Breast epithelium (tissue), 4 donors: ENCODE measurements at places on chromosomes 11 and 22.

- no peaks in the 10 kb centered on the region for H3K36me3 ChIP-seq
- H3K27ac ChIP-seq, result no peak overlapping the region
- no peak for DNase-seq
- H3K27me3 ChIP-seq, result no peaks in the 10 kb centered on the region
Measured at GRCh38 chr11:78526497-78527146, 48.0 kb downstream of the NARS2 start.

- H3K4me3 ChIP-seq, result peak within 1 kb of the TSS; percentile 25
- peak within 1 kb of the TSS; percentile 43 for H3K27ac ChIP-seq
- H3K36me3 ChIP-seq, result no peaks in the 10 kb centered on the region
- H3K4me1 ChIP-seq, result no peaks in the 10 kb centered on the region
- H3K27me3 ChIP-seq, result no peaks in the 10 kb centered on the region
Measured at GRCh38 chr22:44180706-44181032, at the start of gene PARVG. Gene PARVG (plus strand): TSS chr22:44180925. CDS start chr22:44183330, 2,405 bp downstream.

GRCh38 chr22:17733466-17733865 is 40.8 kb downstream of the BID start:
- H3K4me1 ChIP-seq, result no peaks in the 10 kb centered on the region
- no peak for DNase-seq
- peaks cover 6% of the 10 kb centered on the region for H3K36me3 ChIP-seq
- H3K27ac ChIP-seq, result no peak overlapping the region
- H3K27me3 ChIP-seq, result no peaks in the 10 kb centered on the region

GRCh38 chr11:79100093-79100910 is 340.5 kb downstream of the TENM4 start:
- no peak for DNase-seq
- no peaks in the 10 kb centered on the region for H3K36me3 ChIP-seq
- H3K4me1 ChIP-seq, result no peaks in the 10 kb centered on the region
- no peak overlapping the region for H3K27ac ChIP-seq
- no peaks in the 10 kb centered on the region for H3K27me3 ChIP-seq
- no peak overlapping the region for H3K4me3 ChIP-seq

GRCh38 chr11:17163736-17164135 is 44.0 kb downstream of the PIK3C2A start:
- H3K27me3 ChIP-seq, result no peaks in the 10 kb centered on the region
- no peaks in the 10 kb centered on the region for H3K4me1 ChIP-seq
- H3K36me3 ChIP-seq, result no peaks in the 10 kb centered on the region

DNA sequence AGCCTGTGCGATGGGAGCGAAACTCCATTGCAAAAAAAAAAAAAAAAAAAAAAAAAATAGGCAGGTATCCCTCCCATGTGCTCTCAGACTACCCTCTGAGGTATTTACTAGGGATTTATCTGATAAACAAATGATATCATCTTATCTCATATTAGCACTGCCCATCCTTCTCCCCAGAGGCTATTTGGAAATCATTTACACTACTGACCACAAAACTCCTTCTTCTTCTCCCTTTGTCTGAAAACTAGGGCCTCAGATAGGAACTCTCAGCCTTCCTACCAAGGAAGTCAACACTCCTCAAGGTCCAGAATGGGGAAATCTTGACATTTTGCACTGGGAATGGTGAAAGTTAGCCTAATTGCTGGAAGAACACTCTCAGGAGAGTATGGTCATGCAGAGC is 46.4 kb downstream of the LARGE2 start:
- no peak overlapping the region for H3K27ac ChIP-seq
- DNase-seq, result no peak
- H3K27me3 ChIP-seq, result no peaks in the 10 kb centered on the region
- peaks cover 6% of the 10 kb centered on the region for H3K36me3 ChIP-seq
- H3K4me1 ChIP-seq, result no peaks in the 10 kb centered on the region

DNA sequence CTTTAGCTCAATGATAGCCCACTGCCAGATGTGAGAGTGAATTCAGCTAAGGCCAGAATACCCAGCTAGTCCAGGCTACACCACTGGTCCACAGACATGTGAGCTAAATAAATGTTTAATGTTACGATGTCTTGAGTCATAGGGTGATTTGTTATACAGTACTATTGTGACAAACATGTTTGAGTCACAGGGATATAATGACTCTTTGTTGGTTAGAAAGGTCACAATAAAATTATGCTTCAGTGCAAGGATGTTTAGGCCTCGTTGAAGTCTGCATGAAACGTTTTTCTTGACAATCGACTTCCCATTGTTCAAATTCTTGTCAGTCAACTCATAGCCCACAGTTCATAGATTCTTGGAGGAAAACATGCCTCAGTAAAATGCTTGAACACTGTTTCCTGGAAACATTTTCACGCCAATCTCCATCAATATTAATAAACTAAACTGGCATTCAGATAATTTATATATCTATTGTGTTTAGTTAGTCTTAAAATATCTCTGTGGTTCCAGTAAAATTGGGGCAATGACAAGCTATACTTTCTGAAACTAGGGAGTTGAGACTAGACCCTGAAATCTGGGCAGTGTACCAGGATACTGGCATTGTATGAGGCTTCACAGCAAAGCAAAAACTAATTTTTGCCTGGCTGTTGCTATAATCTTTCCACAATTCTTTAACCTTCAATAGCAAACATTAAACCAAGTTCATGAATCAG is 650.8 kb upstream of the KIRREL3 start:
- H3K27me3 ChIP-seq, result no peaks in the 10 kb centered on the region
- no peaks in the 10 kb centered on the region for H3K4me1 ChIP-seq
- no peak overlapping the region for H3K27ac ChIP-seq
- H3K36me3 ChIP-seq, result no peaks in the 10 kb centered on the region
- no peak for DNase-seq

DNA sequence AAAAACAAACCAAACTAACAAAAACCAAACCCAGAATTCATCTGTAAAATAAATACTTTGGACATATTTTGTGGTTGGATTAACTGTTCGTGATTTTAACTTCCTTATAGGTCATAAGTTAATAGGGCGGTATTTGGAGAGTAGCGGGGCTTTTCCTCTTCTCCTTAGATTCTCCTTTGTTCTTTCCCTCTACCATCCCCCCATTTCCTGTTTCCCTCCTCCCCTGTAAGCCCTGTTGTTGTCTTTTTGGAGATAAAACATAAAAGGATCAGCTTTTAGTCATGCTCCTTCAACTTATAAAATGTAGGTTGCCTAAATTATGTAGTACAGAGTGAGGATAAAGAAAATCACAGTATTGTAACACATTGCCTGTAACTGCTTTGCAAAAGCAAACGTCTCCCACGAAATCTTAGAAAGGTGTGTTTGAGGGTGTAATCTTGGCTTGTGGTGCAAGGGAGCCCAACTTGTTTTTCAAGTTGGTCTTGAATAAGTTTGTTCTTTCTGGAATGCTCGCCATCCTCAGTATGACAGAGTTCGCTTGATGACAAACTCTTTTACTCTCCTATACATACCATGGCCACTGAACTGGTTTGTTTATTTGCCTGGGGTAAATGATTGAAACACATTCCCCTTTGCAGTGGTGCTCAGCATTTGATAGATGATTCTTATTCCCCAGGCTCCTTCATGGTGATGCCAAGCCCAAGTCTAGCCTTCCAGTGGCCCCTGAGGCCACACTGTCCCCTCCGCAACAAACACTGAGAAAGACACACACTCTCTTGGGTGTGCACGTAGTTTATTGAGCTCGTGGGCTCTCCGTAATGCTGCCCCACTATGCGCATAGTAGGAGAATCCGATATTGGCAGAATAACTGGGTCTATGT is 49.4 kb downstream of the TEAD1 start:
- no peaks in the 10 kb centered on the region for H3K27me3 ChIP-seq
- no peak for DNase-seq
- H3K4me3 ChIP-seq, result no peak overlapping the region
- H3K4me1 ChIP-seq, result peaks cover 12% of the 10 kb centered on the region
- H3K27ac ChIP-seq, result peak overlapping the region; percentile 91

GRCh38 chr22:28874811-28875320 is 8.5 kb upstream of the ZNRF3 start:
- H3K4me3 ChIP-seq, result no peak overlapping the region
- no peaks in the 10 kb centered on the region for H3K4me1 ChIP-seq
- no peaks in the 10 kb centered on the region for H3K27me3 ChIP-seq
- H3K36me3 ChIP-seq, result no peaks in the 10 kb centered on the region
- DNase-seq, result no peak

GRCh38 chr11:122375687-122376399 is 259.8 kb upstream of the BLID start:
- no peak for DNase-seq
- no peak overlapping the region for H3K4me3 ChIP-seq
- H3K36me3 ChIP-seq, result no peaks in the 10 kb centered on the region
- H3K27me3 ChIP-seq, result no peaks in the 10 kb centered on the region
- no peak overlapping the region for H3K27ac ChIP-seq

GRCh38 chr11:48210052-48210451 is 6.6 kb upstream of the OR4B1 start:
- DNase-seq, result no peak
- no peaks in the 10 kb centered on the region for H3K27me3 ChIP-seq
- H3K27ac ChIP-seq, result no peak overlapping the region
- H3K4me1 ChIP-seq, result no peaks in the 10 kb centered on the region
- H3K4me3 ChIP-seq, result no peak overlapping the region

DNA sequence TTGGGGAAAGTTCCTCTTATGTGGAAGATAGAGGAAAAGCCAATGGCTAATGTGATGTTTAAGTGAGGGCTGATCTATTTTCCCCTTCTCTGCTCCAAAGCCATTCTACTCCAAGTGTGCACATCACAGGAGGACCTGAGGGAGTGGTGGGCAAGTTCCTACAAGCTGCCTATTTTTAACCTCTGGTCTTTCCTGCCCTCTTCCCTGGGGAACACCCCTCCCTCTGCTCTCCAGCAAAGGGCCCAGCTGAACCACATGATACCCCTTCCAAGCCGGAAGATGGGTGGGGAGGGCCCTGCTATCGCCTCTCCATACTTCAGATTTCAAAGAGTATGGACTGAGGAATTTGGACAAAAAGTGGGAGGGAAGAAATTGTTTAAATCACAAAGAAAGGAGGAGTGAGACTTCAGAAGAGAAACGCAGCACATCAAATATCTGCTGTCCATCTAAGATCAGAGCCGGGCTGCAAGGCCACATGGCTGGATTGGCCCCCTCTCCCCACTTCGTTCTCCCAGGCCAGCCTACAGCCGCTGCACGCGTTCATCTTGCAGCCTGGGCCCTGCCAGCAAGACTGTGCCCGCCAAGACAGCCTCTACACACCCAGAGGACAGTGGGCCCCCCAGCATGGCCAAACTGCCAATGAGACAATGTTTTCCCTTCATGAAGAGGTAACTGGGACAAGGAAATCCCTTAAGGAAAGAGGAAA is 77.5 kb downstream of the MICAL3 start:
- H3K4me3 ChIP-seq, result no peak overlapping the region
- no peaks in the 10 kb centered on the region for H3K4me1 ChIP-seq
- H3K36me3 ChIP-seq, result no peaks in the 10 kb centered on the region
- no peak overlapping the region for H3K27ac ChIP-seq
- no peak for DNase-seq

- H3K4me1 ChIP-seq, result no peaks in the 10 kb centered on the region
- H3K4me3 ChIP-seq, result no peak overlapping the region
- H3K27me3 ChIP-seq, result no peaks in the 10 kb centered on the region
- H3K27ac ChIP-seq, result no peak overlapping the region
Measured at GRCh38 chr11:41044747-41045146, 414.7 kb downstream of the LRRC4C start.

GRCh38 chr11:107695446-107695845 is 16.4 kb downstream of the SLN start:
- peaks cover 11% of the 10 kb centered on the region for H3K27me3 ChIP-seq
- no peak overlapping the region for H3K27ac ChIP-seq
- no peaks in the 10 kb centered on the region for H3K36me3 ChIP-seq

DNA sequence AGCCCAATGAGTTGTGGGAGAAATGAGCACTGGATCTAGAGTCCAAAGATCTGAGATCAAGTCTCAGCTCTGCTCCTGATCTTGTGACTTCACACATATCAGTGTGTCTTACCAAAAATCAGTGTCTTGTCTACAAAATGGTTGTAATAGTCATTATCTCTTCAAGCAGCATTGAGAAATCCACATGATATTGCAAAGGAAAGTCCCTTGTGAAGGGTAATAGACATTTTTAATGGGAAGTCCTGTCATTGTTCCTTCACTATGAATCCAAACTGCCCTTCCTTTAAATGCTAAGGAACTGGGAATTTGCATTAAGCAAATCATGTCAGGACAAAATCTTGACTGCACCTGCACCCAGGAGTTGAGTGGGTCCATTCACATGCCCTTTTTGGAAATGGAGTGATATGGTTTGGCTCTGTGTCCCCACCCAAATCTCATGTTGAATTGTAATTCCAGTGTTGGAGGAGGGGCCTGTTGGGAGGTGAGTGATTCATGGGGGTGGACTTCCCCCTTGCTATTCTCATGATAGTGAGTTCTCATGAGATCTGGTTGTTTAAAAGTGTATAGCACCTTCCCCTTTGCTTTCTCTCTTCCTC is 51.1 kb downstream of the COMMD9 start:
- no peak for DNase-seq
- H3K27ac ChIP-seq, result no peak overlapping the region
- no peaks in the 10 kb centered on the region for H3K4me1 ChIP-seq

DNA sequence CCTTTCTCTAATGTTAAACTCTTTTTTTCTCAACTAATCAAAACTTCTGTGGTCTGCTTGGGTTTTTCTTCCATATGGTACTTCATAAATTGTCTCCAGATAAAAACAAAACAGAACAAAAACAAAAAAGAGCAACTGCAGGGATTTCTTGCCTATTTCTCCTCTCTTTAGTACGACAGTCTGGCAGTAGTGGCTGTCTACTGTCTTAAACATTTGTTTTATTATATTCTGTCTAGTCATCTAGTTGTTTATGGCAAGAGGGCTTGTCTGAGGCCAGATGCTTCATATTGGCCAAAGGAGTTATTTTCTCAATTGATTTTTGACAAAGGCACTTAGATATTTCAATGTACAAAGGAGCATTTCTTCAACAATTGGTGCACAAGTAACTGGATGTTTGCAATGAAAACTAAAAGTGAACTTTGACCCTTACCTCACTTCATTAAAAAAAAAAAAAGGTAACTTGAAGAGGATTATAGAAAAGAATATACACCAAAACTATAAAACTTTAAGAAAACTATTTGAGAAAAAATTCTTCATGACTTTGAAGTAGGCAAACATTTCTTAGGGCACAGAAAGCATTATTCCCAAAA is 404.2 kb downstream of the LUZP2 start:
- H3K27me3 ChIP-seq, result no peaks in the 10 kb centered on the region
- H3K36me3 ChIP-seq, result no peaks in the 10 kb centered on the region
- no peak overlapping the region for H3K4me3 ChIP-seq
- no peak for DNase-seq

- H3K4me1 ChIP-seq, result no peaks in the 10 kb centered on the region
- no peak for DNase-seq
- no peak overlapping the region for H3K4me3 ChIP-seq
- no peaks in the 10 kb centered on the region for H3K27me3 ChIP-seq
- H3K27ac ChIP-seq, result no peak overlapping the region
- no peaks in the 10 kb centered on the region for H3K36me3 ChIP-seq
Measured at GRCh38 chr11:92880381-92880780, 89.1 kb upstream of the MTNR1B start.

GRCh38 chr22:27990879-27991278 is 71.8 kb upstream of the PITPNB start:
- H3K27ac ChIP-seq, result no peak overlapping the region
- H3K27me3 ChIP-seq, result no peaks in the 10 kb centered on the region
- no peak overlapping the region for H3K4me3 ChIP-seq
- H3K36me3 ChIP-seq, result peaks cover 5% of the 10 kb centered on the region
- no peaks in the 10 kb centered on the region for H3K4me1 ChIP-seq
